ENCODE measurements at places on chromosomes 1 and 21. TPM values are rescaled to one million over a fixed set of nuclear protein-coding genes. Genes with fewer than 3 reads are reported as not detected.

The SYT6 gene
- not detected for polyA plus RNA-seq

The PCAT6 gene
- polyA plus RNA-seq, result not detected

The GBP1 gene
- 95.1 TPM for polyA plus RNA-seq

The GNG4 gene
- polyA plus RNA-seq, result not detected

The KIF17 gene
- not detected for polyA plus RNA-seq
